ENCODE measurements at places on chromosomes 2 and 18.
A peak's percentile ranks its signal among the peaks of the same experiment; 100 is the strongest.

- DNase-seq: no peak
Measured at GRCh38 chr2:71934595-71935261, 212.9 kb downstream of the CYP26B1 start.

DNA sequence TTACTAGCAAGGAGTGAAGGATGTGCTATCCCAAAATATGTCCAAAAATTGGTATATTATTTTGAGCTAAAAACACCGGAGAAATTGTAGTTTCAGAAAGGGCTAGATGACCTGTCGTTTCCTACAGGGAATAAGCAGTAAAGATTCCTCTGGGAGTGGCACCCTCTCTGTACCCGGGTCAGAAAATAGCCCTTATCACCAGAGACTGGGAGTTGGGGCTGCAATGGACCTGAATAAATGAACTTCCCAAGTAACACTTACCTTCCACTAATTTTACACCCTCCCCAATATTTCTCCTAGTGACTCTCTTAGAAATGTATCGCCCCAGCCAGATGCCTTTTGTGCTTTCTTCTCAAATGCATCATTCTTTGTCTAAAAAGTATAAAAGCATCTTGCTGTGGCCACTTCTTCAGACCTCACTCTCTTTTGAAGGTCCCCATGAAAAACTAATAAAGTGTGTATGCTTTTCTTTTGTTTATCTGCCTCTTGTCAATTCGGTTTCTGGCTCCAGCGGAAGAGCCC, 734 bp upstream of the RMC1 start:
- DNase-seq: no peak

DNA sequence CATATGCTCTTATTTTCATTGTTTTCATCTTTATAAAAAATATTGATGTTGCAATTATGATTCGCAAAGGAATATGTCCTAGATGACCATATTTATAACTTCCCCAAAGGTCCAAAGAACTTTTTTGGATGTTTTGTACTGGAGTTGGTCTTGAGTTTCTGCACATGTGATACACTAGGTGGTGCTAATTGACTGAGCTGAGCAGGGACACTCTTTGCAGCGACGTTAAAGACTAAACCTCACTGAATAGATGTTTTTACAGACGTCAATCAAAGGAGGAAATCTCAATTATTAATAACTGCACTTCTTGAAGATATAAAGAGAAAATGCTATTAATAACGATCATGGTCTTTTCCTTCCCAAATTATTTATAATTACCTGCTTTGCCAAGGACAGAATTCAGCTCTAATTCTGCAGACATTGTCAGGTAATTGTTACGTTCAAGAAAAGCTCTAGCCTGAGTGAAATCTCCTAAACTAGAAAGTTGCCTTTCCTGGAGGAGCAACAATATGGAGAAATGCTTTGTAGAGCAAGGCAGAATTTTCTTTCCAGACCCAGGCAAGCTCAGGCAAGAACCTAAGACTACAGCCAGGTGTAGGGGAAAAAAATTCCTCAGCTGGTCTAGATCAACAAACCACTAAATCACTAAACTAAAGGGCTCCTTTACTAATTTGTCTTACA, 119.3 kb upstream of the RBBP8 start:
- DNase-seq: no peak

DNA sequence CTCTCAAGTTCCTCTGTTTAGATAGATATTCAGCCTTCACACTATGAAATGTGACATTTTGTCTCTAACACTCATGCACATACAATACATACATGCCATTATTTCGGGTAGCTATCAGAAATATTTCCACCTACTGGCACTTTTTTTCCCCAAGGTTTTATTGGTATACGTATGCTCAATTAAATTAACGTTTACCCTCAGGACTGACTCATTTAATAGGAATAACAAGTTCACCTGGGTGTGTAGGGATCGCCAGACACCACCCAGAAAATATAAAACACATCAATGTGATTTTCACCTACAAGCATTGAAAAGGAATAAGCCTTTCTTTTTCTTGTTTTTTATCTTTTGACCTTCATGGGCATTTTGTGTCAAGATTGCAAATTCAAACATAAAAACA, 138.5 kb upstream of the EPAS1 start:
- no peak for DNase-seq

GRCh38 chr2:98161186-98161585, 74.2 kb downstream of the VWA3B start:
- no peak for DNase-seq

GRCh38 chr2:201350879-201351278, 6.3 kb downstream of the FLACC1 start:
- DNase-seq: no peak

DNA sequence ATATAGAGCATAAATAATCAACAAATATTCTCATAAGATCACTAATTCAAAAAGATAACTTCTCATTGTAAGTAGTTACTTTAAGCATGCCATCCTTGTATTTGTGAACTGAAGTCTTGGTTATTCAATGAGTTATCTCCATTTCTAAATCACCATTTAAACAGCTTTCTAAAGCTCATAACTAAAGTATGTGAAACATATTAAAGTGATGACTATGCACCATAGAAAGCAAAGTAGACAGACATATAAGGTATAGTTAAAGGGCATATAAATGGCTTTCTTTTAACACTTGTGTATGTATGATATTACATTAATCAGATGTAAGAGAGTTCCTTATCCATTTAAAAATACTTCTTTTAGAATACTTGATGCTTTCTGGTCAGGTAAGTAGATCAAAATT, 83.5 kb downstream of the IKZF2 start:
- no peak for DNase-seq

DNA sequence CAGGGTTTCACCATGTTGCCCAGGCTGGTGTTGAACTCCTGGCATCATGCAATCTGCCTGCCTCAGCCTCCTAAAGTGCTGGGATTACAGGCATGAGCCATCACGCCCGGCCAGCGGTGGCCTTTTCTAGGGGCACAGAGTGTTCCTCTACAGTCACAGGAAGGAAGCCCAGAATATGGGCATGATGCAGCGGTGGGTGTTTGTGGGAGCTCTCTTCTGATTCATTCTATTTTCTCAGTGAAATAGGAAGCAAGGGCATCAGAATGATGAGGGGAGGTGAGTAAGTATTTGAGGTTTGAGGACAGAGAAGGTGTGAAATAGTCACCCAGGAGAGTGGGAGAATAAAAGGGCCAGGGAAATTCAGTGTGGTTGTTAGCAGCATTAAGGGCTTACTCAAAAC, 70.3 kb upstream of the PSME4 start:
- DNase-seq: peak; percentile 21

GRCh38 chr2:195331966-195332365, 325.1 kb upstream of the SLC39A10 start:
- DNase-seq: no peak

DNA sequence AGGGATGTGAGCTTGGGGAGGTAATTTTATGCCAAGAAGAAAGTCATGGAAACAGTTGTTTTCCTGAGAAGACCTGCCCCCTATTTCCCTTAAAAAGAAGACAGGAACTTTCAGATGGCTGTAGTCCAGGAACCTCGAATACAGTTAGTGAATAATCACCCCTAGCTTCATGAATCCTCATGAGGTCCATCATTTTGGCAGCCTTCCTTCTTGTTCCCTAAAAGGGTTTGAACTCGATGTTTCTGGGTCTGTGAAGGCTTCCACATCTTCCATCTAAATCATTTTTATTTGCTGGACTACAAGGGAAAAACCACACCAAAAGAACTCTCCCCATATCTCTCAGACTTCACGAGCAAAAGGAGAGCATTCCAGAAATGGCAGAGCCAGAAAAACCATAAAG, 290.8 kb downstream of the SLC4A3 start:
- no peak for DNase-seq

GRCh38 chr2:106107509-106108131, 86.5 kb downstream of the UXS1 start:
- no peak for DNase-seq

- DNase-seq: no peak
Measured at GRCh38 chr2:28644760-28645159, 106.9 kb upstream of the PPP1CB start.

DNA sequence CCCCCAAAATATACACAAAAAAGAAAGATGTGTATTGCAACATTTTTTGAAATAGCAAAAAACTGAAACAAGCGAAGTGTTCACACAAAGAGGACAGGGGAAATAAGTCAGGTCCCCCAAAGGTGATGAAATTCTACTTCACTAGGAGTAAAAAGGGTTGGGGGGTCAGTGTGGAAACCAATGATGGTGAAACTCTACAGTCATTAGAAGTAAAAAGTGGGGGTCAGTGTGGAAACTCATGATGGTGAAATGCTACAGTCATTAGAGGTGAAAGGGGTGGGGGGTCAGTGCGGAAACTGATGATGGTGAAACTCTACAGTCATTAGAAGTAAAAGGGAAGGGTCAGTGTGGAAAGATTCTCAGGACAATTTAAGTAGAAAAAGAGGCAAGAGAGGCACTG, 298.2 kb downstream of the EIPR1 start:
- no peak for DNase-seq

GRCh38 chr2:197480165-197481036, 19.2 kb downstream of the HSPD1 start:
- no peak for DNase-seq

- no peak for DNase-seq
Measured at GRCh38 chr2:225091336-225091735, 49.1 kb upstream of the DOCK10 start.

DNA sequence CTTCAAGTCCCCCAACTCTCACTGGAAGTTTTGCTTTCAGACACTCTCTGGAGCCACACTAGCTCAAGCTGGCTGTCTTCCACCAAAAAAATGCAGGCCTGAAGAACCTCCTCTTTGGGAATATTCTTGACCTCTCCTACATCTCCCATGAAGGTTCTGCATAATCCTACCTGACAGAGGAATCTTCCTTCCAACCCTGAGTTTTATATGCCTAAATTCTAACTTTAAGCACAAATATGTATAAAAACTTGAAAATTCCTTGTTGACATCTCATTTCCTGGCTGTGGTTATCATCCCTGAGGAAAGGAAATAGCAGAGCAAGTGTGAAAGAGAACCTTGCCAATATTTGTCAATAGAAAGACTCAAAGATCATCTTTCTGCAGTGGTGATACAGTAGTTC, 249.0 kb downstream of the LPIN1 start:
- DNase-seq: no peak

DNA sequence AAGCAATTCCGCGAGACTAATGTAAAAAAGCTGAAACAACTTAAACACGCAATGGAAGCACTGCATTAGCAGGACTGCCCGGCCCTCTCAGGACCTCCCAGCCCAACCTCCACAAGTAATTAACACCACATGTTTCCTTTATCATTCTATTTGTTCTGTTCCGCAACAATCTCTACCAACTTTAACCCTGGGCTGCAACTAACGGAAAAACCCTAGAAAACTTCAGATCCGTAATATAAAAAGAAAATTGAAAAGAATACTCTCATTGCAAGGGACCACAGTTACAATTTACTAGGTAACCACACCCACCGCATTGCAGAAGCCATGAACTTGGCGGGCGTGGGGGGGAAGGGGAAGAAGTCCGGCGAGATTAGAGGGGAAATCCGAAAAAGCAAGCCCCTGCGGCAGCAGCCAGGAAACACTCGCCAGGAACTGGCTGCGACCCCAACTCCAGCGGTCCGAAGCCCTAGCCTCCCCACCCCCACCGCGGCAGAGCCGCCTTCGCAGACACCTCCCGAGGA, 1.2 kb downstream of the EPB41L3 start:
- no peak for DNase-seq

DNA sequence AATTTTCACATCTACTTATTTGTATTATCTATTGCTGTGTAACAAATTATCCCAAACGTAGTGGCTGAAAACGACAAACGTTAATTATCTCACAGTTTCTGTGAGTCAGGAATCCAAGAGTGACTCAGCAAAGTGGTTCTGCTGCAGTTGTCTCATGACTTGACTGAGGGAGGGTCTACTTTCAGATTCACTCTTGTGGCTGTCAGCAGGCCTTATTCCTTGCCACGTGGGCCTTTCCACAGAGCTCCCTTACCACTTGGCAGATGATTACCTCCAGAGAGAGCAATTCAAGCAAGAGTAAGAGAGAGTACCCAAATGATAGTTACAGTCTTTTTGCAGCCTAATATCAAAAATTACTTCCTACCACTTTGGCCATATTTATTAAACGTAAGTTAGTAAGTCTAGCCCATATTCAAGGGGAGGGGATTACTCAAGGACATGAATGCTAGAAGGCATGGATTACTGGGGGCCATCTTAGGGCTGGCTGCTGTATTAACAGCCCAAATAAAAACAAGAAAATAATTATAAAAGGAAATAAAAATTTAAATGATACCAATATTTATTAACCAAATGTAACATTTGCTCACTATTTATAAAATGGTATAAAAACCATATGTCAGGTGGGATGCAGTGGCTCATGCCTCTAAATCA, 48.7 kb upstream of the NBEAL1 start:
- DNase-seq: peak; percentile 24

GRCh38 chr2:229591611-229592010, 122.7 kb downstream of the DNER start:
- no peak for DNase-seq

DNA sequence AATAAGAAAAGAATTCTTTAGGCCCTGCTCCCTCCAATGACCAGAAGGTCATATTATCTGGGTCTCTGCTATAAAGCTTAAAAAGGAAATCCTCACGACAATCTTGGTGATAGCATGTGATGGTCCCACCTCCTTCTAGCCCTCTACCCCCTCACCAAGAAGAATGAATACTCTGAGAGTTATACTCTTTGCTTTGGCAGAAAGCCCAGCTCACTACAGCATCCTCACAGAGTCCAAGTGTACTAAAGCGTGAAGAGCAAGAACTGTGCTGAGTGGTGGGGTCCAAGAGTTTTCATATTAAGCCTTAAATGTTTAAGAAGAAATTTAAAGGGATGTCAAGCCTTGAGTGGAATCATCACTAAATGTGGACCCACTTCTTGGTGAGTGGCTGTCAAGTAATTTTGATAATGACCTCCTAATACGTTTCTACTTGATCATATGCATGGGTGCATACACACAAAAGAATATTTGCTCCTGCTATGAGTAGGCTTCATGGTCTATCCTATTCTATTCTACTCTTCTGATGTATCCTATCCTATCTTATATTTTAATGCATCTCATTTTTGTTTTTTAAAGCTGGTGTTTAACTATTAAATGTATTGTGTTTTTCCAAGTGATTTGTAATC, 16.5 kb upstream of the SERPINB7 start:
- DNase-seq: no peak

GRCh38 chr18:12882453-12883371, 1.3 kb downstream of the PTPN2 start:
- peak; percentile 30 for DNase-seq

DNA sequence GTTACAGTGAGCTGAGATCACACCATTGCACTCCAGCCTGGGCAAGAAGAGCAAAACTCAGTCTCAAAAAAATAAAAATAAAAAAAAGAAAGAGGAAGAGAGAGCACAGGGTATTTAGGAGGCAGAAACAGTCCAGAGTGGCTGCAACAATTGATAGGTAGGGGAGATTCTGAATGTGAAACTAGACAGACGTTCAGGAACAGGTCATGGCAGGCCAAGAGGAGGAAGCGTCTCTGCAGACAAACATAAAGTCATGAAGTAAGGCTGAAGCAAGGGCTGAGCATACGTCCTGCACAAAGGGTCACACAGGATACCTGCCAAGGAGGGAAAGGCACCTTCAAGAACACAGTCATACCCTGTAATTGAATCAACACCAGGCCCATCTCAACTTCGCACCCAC, 64.1 kb upstream of the ZNF532 start:
- no peak for DNase-seq

GRCh38 chr2:152284398-152284797, 50.6 kb upstream of the FMNL2 start:
- DNase-seq: no peak

GRCh38 chr2:76613330-76613729, 902.6 kb upstream of the GCFC2 start:
- DNase-seq: no peak

- no peak for DNase-seq
Measured at GRCh38 chr2:42787424-42787787, 5.0 kb downstream of the HAAO start.

- DNase-seq: no peak
Measured at GRCh38 chr2:63301481-63301880, 250.9 kb downstream of the OTX1 start.
